CD4-positive, alpha-beta T cell (primary cell): ENCODE measurements at places on chromosomes 5 and 9.

DNA sequence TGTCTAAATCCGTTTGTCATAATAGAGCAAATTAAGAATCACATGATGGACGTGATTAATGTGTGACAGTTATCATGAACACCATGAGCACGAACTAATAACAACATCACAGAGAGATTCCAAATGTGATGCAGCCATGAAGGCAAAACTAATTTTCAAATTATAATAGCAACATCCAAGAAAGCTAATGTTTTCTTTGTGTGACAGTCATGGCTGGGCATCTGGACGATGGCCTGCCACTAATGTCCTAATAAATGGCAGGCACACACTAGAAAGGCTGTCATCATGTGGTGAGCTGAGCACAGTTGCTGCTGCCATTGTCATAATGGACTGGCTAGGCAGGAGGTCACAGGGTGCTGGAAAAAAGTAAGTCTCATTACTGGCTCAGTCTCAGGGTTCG lies 280.0 kb upstream of the EFNA5 start:
- DNase-seq: no peak

- no peak for DNase-seq
Observed at GRCh38 chr5:56688402-56688801, 126.9 kb upstream of the MAP3K1 start.

- DNase-seq: no peak
Observed at GRCh38 chr5:81242906-81243436, 9.8 kb downstream of the CKMT2 start.

GRCh38 chr9:4769321-4770080 lies 23.2 kb upstream of the RCL1 start:
- DNase-seq: no peak

DNA sequence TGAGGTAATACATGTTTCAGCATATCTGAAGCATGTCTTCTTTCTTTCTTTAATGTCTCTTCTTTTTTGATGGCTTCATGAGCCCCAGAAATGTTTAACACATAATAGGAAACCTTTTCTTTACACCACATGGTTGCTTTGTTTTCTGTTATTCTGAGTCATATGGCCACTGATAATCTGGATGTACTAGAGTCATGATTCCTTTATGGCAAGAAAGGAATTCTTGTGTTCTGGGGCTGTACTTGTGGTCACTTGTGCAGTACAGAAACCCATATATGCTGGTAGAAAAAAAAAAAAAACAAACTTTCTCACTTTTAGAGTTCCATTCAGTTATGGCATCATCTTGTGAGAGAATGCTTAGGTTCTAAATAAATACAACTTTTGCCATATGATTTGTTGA lies 1669.3 kb upstream of the CDH9 start:
- DNase-seq: no peak

DNA sequence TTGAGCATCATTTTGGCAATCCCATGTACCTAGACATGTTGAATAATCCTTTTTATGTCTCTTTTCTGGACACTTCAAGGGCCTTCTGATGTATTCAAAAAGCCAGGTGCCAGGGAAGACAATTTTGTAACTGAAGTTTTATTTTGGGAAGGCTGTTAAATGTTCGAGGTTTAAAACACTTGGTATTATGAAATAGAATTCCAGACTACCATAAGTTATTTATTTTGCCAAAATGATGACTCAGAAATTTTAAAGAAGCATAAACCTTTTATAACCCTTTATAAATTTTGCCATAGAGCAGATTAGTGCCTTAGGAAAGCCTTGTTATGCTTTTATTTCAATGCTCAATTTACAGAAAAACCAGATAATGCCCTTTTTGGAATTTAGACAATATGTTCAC lies 30.3 kb upstream of the UHRF2 start:
- DNase-seq: no peak

DNA sequence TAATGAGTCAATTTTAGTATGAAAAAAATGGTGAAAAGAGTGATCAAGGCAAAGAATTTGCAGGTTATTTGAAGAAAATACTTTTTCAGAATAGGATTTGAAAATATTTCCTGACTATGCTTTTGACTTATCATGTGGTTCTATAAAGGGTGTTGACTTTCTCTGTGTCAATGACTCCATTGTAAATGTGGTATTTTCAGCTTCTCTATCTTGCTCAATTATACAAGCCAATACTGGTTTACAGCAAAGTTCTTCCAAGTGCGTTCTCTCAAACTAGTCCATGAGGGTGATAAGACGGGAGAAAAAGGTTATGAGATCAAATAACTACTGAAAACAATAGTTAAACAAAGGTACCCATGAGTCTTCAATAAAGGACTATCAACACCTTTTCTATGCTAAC lies 21.7 kb downstream of the IL33 start:
- DNase-seq: no peak

DNA sequence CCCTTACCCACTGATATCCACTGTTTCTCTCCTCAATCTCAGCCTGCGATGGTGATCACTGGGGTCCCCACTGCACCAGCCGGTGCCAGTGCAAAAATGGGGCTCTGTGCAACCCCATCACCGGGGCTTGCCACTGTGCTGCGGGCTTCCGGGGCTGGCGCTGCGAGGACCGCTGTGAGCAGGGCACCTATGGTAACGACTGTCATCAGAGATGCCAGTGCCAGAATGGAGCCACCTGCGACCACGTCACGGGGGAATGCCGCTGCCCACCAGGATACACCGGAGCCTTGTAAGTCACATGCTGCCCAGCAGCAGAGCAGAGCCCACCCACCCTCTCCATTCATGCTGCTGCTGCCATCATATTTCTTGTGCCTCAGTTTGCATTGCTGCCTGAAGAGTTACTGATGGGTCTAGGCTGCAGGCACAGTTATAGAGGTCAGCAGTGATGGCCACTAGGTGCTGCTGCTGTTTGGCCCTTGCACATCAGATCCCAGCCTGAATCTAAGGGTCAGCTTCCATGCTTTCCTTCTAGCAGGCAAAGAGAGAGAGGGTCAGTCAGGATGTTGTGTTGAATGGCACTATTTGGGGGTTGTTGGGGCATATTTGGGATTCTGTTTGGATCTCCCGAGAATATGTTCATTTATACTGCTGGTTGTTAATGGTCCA lies 106.0 kb downstream of the MEGF10 start:
- DNase-seq: no peak
